ENCODE measurements at places on chromosomes 12 and 14. TPM values are rescaled to one million over a fixed set of nuclear protein-coding genes. Genes with fewer than 3 reads are reported as not detected.

Gene CYP27B1
- 1.2 TPM for total RNA-seq

Gene L3HYPDH
- total RNA-seq: 59.1 TPM

Gene FOXN4
- not detected for total RNA-seq

Gene DACT1
- total RNA-seq: 2.2 TPM

Gene OVCH1
- not detected for total RNA-seq

Gene C12orf60
- not detected for total RNA-seq
